ENCODE measurements at places on chromosomes 2 and 18.

GRCh38 chr2:143697744-143698143 is 568.5 kb downstream of the ARHGAP15 start:
- no peak for DNase-seq

DNA sequence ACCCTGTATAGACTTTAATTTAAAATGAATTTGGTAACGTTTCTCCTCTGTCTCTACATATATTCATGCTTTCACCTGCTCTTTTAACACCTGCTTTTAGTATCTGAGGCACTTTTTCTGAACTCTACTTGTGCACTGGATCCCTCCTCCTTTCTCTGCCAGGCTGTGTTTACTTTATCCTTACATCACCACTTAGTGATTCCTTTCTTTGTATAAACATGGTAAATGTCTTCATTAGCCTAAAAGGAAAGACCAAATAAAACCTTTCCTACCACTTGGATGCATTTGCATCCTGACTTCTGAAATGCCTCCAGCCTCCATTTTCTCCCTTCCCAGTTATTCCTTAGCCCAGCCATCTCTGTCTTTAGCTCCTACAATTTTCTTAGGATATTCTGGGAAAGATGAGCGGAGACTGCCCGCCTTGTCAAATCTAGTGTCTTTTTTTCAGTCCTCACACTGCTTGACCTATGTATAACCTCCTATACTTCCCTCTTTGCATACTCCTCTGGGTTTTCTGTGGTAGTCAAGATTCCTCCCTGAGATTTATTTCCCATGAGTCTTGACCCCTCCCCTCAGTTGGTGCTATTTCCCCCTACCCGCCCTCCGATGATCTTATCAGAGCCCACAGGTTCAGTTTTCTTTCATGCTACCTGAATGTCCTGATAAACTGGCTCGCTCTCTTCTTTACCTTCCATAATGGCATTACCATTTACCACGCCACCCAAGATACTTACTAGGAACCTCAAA is 44.8 kb downstream of the REL start:
- no peak for DNase-seq

GRCh38 chr2:205321231-205321630 is 361.1 kb upstream of the NRP2 start:
- DNase-seq: no peak

GRCh38 chr2:212815453-212815852 is 276.9 kb upstream of the ERBB4 start:
- no peak for DNase-seq

- DNase-seq: peak; percentile 96
These were observed at the start of gene DGUOK for GRCh38 chr2:73926493-73927327. DGUOK (plus strand) TSS chr2:73926880; CDS start chr2:73926911, 31 bp downstream.

GRCh38 chr2:217337771-217338170 is 477.9 kb upstream of the TNP1 start:
- no peak for DNase-seq

DNA sequence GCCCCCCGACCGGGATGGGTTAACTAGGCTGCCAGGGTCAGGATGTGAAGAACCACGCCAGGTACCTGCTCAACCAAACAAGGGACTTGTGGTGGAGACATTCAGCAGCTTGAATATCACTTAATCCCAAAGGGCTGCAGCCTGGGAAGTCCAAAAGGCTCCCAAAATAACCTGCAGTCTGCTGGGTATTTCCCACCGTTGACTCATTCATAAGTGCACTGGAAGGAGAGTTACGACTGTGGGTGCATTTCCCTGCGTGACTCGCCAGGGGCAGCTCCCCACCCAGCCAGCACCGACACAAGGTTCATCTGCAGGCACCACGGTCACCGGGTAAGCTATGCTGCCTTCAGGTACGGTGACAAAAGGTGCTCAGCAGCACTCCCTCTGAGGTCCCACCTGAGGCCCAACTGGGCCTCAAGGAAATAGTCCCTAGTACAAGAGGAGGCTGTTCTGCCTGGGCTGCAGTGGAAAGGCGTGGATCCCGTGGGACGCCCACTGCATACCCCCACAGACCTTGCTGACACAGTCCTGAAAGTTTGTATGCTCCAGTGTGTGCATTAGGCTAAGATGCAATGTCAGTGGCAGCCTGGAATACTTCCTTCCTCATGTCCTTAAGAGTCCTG is 86.5 kb downstream of the UXS1 start:
- no peak for DNase-seq

- DNase-seq: no peak
These were observed 194.6 kb downstream of the STK39 start for GRCh38 chr2:168052773-168053172.

DNA sequence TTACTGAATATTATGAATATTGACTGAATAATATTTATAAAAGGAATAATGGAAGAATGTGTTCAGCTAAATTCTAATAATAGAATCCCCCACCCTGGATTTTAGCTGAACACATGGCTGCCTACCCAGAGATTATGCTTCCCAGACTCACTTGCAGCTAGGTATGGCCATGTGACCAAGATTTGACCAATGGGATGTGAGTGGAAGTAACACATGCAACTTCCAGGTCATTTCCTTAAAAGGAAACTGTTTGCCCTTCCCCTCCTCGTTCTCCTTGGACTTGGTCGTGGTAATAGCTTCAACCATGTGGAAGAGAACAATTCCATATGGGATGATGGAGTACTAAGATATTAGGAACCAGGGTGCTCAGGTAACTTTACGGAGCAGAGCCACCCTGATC is 47.8 kb downstream of the KIAA2012 start:
- no peak for DNase-seq

DNA sequence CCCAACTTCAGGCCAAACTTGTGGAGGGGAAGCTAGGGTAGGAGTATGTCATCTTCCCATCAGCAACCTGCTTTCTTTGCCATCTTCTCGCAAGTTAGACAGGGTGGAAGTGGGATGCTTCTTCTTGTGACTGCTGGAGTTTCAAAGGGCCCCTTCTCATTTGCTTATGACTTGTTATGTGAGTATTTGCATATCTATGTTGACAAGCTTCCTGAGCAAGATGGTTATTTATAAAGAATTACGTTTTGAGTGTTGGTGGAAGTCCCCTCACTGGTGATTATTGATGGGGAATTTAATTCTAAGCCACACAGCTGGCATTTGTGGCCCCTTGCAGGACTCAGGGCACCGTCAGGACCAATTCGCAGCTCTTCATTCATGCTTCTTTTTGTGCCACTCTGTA is 791.0 kb downstream of the LRRTM4 start:
- no peak for DNase-seq

GRCh38 chr2:71423817-71424420 is 29.4 kb upstream of the DYSF start:
- no peak for DNase-seq

- no peak for DNase-seq
These were observed 1.4 kb upstream of the CAB39 start for GRCh38 chr2:230711224-230711623.

DNA sequence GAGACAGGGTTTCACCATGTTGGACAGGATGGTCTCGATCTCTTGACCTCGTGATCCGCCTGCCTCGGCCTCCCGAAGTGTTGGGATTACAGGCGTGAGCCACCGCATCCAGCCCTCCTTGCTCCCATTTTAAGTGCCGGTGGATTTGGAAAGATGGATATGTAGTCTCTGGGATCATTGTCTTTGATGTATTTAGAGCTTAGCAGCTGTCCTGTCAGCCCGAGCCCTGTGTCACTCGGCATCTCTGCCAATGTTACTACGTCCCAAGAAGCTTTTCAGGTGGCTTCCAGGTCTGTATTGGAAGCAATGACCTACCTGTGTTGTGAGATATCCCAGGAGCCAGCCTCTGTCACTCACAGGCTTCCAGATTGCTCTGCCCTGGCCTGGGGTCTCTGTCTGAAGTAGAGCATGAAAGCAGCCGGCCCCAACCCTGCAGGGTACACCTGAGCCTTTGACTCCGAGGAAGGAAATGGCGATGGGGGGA is 35.3 kb downstream of the MAP4K4 start:
- DNase-seq: no peak
